ENCODE measurements at places on chromosomes 7 and 10.

DNA sequence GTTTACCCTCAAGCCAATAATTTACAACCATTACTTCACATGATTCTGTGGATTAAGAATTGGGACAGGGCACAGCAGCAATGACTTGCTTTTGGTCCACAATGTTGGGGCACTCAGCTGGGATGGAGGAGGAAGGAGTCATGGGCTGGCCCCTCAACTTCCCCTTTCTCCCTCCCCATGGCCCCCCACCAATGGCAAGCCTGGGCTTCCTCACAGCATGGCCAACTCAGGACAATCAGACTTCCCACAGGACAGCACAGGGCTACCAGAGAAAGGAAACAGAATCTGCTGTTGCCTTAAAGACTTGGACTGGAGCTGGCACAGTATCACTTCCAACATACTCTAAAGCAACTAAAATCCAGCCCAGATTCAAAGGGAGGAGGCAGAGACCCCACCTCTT is 160.7 kb downstream of the PTPN20 start:
- DNase-seq = no peak

- DNase-seq = no peak
Observed at GRCh38 chr10:116747325-116747724, 5.0 kb upstream of the HSPA12A start.

GRCh38 chr10:117425974-117426566 is 50.8 kb upstream of the PDZD8 start:
- DNase-seq = no peak

GRCh38 chr10:78815702-78816334 is 252.9 kb upstream of the ZMIZ1 start:
- DNase-seq = no peak

DNA sequence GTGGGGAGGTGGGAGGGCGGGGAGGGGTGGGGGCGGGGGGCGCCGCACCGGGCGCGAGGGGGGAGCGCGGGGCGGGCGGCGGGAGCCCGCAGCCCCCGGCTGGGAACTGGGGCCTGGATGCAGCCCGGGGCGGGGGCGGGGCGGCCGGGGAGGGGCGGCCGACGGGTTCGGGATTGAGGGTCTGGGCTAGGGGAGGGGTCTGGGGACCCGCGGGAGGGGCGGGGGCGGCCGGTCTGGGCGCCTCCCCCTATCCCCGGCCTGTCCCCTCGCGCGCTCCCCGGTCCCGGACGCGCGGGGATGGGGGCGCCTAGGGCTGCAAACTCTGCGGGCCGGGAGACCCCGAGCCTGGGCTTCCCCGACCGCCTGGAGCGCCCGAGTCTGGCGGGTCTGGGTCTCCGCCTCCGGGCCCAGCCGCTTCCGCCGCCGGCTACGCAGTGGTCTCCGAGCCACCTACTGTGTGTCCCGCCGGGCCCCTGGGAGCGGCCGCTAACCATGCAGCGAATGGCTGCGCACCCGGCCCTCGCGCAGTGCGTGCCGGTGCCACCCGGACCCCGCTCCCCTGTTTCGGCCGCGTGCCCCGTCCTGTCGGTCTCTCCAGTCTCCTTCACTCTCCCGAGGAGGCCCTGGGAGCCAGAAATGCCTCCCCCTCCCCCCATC is 375 bp upstream of the FGF8 start:
- DNase-seq = no peak

DNA sequence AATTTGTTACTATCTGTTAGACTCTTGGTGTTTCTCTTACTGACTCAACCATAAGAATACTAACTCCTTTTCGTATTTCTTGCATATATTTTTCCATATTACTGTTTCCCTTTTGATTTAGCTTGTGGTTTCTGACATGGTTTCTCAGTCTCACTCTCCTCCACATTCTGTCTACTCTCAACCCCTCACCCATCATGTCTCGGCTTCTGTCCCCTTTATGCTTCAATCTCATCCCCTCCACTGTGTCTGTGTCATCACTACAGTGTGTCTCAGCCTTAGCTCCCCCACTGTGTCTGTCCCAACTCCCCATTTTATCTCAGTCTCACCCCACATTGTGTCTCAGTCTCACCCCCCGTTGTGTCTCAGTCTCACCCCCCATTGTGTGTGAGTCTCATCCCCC is 126.9 kb downstream of the VIPR2 start:
- DNase-seq = no peak

- no peak for DNase-seq
Observed at GRCh38 chr7:39357648-39358047, 208.6 kb upstream of the YAE1 start.

DNA sequence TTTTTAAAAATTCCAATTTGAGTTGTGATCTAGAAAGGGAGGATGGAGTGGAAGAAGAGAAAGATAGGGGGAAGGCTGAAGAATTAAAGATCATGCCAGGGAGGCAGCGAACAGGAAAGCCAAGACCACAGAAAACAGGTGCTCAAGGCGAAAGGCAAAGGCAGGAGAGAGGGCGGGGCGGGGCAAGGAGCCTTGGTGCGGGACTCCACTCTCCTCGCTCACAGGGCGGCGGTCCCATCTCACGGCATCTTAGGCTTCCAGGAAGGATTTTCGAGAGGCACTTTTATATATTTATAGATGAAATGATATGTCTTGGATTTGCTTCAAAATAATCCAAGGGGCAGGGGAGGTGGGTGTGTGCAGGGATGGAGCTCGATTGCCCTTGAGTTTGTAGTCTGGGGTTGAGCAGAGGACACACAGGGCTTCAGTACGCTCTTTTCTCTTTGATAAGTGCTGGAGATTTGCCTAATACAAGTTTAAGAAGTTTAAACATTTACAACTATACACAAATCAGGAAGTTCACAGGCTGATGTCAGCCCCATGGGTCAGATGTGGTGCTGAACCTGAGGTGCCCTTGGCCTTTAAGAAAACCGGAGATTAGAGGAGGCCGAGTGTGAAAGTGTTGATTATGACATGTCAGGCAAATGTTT is 161.1 kb downstream of the PRKAG2 start:
- no peak for DNase-seq

DNA sequence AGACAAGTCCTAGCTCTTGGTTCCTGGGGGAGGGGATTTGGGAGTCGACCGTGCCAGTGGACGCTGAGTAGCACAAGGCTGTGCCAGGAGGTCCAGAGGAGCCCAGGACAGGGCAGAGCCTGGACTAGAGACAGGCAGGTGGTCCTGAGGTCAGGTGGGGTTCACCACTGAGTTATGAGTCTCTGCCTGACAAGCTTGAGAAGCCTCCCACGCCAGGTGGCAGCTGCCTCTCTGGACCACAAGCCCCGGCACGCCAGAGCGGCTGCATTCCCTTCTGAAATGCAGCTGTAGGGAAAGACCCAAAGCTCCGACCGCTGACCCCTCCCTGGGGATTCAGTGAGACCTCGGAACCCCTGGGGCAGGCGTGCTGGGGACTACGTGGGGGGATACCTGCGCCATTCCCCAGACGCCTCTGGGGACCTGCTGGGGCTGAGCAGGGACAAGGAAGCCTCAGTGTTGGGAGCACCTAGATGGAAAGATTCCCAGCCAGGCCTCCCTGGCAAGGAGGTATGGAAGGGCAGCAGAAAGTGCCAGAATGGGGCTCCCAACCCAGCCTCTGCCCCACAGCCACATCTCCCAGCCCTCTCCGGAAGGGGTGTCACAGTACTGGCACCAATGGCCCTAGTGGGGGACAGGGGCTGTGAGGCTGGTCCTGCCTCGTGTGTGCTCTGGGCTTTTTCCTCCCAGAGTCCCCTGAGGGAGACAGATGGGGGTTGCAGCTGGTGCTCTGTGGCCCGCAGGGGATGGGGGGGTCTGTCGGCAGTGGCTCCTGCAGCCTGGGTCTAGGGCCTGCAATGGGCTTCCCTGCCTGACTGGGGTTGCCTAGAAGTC is 29.0 kb downstream of the PDGFA start:
- DNase-seq = no peak

GRCh38 chr10:127406018-127406550 is 143.0 kb upstream of the NPS start:
- no peak for DNase-seq

GRCh38 chr10:10855151-10855581 is 162.5 kb upstream of the CELF2 start:
- no peak for DNase-seq

GRCh38 chr10:62691336-62691735 is 113.2 kb upstream of the ADO start:
- no peak for DNase-seq

DNA sequence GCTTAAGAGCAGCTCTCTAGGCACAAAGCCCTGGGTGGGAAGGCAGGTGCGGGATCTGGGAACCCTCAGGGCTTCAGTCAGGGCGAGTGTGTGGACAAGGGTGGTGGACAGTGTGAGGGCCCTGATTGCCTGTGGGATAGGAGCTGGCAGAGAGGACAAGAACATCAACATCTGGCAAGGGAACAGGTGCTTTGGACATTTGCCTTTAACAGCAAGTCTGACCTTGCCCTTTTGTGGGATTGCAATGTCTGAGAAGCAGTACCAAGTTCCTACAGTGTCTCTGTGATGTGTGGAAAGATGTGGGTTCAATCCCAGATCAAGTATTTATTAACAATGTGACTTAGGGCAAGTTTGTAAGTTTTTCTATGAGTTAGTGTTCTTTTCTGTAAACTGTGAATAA is 46.7 kb downstream of the TFAM start:
- peak; percentile 43 for DNase-seq

GRCh38 chr7:11458736-11459483 is 373.1 kb downstream of the THSD7A start:
- DNase-seq = peak; percentile 78

GRCh38 chr7:961546-962400 is 7.3 kb upstream of the ADAP1 start:
- DNase-seq = no peak

GRCh38 chr10:99484626-99485581 is 47.8 kb upstream of the NKX2-3 start:
- no peak for DNase-seq

- no peak for DNase-seq
Observed at GRCh38 chr7:26699766-26700165, 164.6 kb downstream of the SKAP2 start.

- DNase-seq = peak; percentile 88
Observed at GRCh38 chr10:95266674-95267095, 24.1 kb downstream of the PDLIM1 start.

GRCh38 chr7:50470250-50471163 is 20.4 kb upstream of the FIGNL1 start:
- no peak for DNase-seq

DNA sequence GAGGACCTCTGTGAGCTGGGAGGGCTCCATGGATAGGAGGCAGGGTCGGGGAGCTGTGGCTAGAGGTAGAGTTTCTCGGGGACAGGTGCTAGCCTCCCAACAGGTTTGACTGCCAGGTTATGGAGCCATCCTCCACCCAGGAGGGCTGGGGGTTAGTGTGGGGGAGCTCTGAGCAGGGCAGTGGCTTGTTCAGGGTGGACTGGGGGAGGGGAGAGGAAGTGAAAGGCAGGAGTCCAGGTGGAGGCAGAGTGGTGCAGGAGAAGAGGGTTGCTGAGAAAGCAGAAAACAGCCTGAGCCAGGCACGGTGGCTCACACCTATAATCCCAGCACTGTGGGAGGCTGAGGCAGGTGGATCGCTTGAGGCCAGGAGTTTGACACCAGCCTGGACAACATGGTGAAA is 40.5 kb upstream of the HSPB1 start:
- DNase-seq = no peak

GRCh38 chr7:157439149-157439548 is 102.3 kb downstream of the DNAJB6 start:
- DNase-seq = no peak

- DNase-seq = no peak
Observed at GRCh38 chr7:8211725-8212096, 50.3 kb downstream of the ICA1 start.

DNA sequence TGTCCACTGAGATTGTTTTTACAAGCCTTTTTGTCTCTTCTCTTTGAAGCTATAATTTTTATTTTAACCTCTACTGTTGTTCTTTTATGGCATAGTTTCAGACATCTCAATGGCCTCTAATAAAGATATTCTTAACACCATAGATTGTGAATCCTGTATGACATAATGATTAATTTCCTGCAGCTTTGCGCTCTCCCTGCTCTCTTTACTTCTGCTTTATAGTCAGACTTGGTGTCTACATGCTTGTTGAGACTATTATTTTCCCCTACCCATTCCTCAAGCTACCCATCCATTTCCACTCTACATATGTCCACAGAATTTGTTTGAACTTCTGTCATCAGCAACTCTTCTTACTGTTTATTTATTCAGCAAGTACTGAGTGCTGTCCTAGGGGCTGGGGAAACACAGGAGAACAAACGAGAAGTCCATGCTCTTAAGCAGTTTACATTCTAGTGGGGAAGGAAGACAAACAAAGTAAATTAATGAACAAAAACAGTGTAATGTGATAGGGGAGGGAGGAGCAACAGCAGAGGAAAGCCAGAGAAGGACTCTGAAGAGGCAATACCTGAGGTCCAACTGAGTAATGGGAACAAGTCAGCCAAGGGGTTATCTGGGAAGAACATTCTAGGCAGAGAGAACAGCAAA is 110.1 kb downstream of the CDK14 start:
- peak; percentile 70 for DNase-seq

DNA sequence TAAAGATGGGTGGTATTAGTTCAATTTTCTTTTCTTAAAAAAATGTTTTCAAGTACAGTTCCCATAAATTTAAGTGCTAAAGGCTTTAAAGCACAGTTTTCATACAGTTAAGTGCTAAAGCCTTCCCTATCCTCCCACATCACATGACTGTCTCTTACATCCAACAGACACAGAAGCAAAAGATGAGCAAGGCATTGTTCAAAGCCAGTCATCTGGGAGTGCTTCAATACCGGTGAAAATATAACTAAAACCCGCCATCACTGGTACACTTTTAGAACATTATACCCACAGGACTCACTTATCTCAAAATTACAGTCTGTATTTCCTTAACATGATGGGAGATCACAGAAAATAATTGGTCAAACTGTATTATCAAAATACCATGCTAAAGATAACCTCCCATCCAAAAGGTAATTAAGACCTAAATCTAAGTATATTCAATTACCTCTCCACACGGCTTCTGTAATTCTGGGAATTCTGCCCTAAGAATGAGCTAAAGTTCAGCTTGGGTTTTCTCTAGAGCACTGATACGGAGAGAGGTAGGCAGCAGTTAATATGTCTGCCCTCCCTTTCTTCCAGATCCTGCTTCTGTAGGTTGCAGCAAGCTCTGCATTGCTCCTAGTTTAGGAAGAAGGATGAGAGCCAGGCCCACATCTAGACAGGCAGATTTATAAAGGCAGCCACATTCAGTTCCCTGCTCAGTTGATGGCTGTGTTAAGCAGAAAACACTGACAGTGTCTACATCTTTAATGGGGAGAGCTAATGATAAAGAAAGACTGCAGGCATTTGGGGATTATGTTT is 474.8 kb upstream of the PFKP start:
- DNase-seq = no peak

DNA sequence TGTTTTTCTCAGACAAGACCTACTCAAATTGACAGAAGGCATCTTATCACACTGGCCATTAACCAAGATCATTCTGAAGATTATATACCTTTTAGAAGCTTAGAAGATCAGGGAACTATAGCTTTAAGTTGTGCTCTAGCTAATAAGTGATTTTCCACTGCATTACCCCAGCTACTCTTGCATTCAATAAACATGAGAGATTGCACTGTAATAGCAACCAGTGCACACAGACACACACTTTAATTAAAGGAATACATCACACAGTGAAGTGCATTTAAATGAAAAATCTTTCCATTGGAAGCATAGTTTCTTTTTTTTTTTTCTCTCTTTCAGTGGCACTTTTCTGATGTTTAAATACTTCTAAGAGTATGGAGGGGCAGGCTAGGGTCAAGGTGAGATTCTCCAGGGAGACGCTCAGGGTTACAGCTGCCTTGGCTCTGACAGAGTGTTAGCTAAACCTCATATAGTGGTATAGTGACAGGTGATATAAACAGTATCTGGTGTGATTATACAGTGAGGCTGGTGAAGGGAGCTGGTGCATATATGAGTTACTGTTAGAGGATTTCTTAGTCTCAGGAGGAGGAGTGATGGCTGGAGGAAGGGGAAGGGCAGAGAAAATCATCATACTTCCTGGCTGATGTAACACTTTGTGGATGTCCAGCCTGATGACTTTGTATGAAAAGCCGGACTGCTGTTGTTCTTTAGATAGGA is 369.5 kb downstream of the SORCS3 start:
- DNase-seq = no peak

Measured in IMR-90 (cell line).